OCI-LY7 (cell line): ENCODE measurements at places on chromosomes 7 and 10. TPM values are rescaled to one million over a fixed set of nuclear protein-coding genes. Genes with fewer than 3 reads are reported as not detected.

MSRB2 gene
- 17.6 and 18.1 TPM in 2 replicates for total RNA-seq

CLDN3 gene
- total RNA-seq: not detected in 2 replicates

TMEM270 gene
- total RNA-seq: not detected in 2 replicates

CTTNBP2 gene
- total RNA-seq: not detected in 2 replicates

CLCN1 gene
- not detected in 2 replicates for total RNA-seq

EMX2 gene
- not detected in 2 replicates for total RNA-seq

AKR1C1 gene
- not detected in 2 replicates for total RNA-seq

FAM53B gene
- total RNA-seq: 50.5 and 58.5 TPM in 2 replicates

CPN1 gene
- not detected in 2 replicates for total RNA-seq
